Stimulated activated CD8-positive, alpha-beta memory T cell treated with anti-CD3 and anti-CD28 coated beads, Interleukin-15, amount 100 ng/mL, for 48 hours (primary cell): ENCODE measurements at places on chromosomes 1 and 21.

GRCh38 chr1:183778045-183778444 lies 26.9 kb upstream of the RGL1 start:
- DNase-seq, result no peak

GRCh38 chr21:41054018-41054578 lies 113.9 kb upstream of the BACE2 start:
- no peak for DNase-seq

DNA sequence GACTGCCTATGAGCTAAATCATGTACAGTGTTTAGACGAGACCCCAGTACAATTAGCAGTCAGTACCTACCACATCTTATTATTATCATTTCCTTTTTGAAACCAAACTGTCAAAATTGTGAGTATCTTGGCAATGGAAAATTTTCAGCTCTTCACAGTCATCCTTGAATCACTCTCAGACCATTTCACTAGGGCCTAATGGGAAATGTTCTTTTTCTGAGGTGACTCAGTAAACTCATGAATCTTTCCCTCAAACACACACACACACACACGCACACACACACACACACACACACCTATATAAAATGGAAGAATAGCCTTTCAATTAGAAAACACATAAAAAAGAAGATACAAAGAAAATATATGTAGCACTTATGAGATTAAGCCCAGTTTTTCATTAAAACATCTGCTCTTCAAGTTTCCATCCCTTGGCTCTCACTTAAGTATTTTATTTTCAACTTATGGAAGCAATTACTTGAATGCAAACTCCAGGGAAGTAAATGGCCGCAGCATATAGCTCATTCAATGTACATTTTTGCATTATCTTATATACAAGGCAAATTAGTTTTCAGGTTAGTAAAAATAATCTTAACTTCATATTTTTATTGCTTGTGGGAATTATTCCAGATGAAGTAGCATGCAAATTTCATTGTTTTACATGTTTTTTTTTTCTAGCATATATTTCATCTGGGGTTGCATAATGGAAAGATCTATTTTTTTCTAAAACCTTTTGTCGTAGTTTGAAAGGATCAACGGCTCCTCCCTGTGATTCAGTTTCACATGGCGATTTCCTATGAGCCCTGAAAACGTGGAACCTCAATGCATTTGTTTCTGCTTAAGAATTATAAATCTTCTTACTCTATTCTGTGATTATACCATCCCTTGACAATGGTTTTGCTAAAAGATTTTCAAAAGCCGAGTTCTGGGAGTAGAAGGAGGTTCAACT lies 46.3 kb upstream of the TMPRSS15 start:
- DNase-seq, result no peak

GRCh38 chr21:38820471-38821239 lies 14.9 kb downstream of the ETS2 start:
- DNase-seq, result no peak

DNA sequence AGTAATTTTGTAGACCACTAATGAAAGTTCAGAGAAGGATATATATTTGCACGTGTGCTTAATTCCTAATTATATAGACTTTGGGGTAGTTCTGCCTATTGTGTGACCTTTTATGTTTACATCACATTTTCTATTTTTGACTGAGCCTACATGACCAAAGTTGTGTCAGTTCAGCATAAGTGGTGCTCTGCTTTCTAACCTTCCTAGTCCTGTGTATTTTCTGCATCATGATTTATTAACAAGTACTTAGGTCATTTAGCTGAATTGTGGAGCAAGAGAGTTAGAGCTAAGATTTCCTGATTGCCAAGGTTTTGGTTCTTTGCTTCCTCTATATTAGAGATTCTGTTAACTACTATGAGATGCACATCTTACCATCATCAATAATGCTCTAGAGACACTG lies 176.0 kb downstream of the C1orf21 start:
- DNase-seq, result no peak

DNA sequence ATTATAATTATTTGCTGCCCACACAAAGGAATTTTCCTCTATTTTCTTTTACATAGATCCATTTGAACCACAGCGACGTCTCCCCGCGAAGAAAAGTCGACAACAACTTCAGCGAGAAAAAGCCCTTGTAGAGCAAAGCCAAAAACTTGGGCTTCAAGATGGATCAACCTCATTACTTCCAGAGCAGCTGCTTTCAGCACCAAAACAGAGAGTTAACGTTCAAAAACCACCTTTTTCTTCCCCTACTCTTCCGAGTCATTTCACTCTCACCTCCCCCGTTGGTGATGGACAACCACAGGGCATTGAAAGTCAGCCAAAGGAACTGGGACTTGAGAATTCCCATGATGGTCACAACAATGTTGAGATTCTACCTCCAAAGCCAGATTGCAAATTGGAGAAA lies 7.2 kb downstream of the GORAB start:
- no peak for DNase-seq

DNA sequence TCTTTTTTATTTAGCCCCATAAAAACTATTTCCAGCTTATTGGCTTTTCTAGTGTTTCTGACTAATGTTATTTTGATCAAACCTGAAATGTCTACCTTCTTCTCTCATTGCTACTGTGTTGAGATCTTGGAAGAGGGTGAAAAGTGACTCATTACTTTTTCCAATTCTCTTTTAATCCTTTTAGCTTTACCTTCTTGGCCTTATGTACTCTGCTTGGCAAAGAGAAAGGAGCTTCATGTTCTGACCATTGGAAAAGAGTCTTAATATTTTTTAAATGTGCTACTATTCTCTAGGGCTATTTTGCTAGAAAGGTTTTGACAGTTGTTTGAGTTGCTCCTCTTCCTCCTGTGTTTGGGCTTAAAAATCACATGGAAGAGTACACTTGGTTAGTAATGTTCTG lies 97.8 kb upstream of the CHODL start:
- no peak for DNase-seq
